ENCODE measurements at places on chromosomes 5 and 9. TPM values are rescaled to one million over a fixed set of nuclear protein-coding genes. Genes with fewer than 3 reads are reported as not detected.

GRCh38 chr9:90891308-90892040 is 89.9 kb downstream of the SYK start:
- DNase-seq = no peak

GRCh38 chr9:12666813-12667212 is 26.4 kb upstream of the TYRP1 start:
- DNase-seq = no peak

GRCh38 chr9:34984049-34984448 is 5.5 kb upstream of the DNAJB5 start:
- DNase-seq = no peak

DNA sequence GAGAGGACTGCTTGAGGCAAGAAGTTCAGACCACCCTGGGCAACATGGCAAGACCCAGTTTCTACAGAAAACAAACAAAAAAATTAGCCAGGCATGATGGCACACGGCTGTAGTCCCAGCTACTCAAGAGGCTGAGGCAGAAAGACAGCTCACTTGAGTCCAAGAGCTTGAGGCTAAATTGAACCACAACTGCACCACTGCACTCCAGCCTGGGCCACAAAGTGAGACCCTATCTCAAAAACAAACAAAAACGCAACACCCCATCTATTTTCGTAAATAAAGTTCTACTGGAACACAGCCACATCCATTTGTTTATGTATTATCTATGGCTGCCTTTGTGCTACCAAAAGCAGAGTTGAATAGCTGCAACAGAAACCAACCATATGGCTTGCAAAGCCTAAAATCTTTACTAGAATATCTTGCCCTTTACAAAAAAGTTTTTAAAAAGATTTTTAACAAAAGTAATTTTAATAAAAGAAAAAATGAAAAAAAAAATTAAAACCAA is 67.5 kb downstream of the SETX start:
- DNase-seq = no peak

DNA sequence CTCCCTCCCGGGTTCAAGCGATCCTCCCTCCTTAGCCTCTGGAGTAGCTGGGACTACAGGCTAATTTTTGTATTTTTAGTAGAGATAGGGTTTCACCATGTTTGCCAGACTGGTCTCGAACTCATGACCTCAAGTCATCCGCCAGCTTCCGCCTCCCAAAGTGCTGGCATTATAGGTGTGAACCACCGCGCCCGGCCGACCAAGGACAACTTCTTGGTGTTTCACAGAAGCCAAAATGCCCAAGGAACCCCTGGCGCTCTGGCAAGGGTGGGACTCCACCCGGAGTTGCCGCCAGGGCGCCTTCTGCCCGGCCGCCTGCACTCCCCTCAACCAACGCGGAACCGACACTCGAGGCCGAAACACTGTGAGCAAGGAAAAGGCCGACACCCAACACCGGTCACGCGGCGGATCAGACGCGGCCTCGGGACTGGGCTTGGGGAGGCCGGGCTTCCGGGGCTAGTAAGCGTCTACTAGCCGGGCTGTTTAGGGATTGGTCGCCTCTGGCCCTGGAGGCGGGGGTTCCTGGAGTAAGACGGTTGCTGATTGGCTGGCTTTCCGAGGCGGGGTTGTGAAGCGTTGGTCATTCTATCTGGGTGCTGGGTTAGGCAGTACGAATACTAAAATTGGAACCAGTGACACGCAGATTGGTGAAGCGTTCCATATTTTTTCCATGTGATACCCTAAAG is 7.7 kb upstream of the CFAP157 start:
- DNase-seq = peak; percentile 98

DNA sequence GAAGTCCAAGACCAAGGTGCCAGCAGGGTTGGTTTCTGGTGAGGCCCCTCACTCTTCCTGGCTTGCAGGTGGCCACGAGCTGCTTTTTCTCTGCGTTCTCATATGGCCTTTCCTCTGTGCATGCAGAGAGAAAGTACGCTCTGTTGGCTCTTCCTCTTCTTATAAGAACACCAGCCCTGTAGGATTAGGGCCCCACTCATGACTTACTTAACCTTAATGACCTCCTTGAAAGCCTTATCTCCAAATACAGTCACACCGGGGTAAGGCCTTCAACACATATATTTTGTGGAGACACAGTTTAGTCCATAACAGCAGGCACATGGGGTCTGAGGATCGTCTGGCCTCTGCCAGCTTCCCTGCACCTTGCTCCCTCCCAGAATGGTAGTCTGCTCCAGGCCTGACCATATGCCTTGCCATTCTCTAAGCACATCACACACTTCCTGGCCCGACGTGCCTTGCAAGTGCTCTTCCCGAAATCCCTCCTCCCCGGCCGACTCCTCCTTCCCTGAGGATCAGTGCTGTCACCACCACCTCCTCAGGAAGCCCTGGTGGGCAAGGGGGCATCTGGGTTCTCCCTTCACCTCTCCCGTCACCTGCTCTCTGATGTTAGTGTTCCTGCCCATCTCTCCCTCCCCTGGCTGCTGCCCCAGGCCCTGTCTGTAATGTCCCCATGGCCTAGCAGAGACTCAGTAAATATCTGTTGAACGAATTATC is 200.7 kb downstream of the AOPEP start:
- peak; percentile 63 for DNase-seq

DNA sequence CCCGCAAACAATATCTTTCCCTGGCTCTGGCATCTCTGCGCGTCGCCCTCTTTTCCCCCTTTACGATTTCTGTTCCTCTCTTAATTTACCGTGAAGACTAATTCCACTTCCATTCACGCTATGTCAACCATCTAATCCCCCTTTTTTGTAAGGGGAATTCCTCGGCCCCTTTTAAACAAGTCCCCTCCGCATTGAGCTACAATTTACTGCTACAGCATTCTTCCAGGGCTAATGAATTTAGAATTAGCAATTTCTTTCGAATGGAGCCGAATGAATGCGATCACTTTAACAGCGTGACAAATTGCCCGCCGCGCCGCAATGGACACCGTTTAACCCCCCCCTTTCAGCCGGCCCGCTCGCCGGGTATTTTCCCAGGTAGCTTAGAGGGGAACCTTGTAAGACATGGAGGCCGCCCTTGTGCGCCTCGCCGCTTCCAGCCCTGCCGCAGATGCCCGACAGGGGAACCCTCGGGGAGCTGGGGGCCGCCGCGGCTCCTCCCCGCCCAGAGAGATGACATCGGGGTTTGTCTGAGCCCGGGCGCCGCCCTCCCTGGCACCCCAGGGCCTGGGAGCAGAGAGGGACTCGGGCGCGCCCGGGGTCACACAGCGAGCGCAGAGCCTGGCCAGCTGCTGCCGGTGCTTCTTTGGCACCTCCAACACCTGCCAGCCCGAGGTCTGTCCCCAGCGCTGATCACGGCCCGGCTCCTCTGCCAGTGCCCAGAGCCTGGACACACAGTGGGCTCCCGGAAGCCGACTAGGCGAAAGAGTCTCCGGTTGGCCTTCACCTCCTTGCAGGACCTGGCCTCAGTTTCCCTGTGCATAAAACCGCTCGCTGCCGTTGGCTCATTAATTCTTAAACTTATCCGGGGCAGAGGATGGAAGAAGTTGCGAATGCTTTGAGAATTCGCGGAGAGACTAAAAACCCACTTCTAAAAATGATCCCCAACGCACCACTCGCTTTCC is 1.3 kb downstream of the PRDM12 start:
- peak; percentile 54 for DNase-seq

DNA sequence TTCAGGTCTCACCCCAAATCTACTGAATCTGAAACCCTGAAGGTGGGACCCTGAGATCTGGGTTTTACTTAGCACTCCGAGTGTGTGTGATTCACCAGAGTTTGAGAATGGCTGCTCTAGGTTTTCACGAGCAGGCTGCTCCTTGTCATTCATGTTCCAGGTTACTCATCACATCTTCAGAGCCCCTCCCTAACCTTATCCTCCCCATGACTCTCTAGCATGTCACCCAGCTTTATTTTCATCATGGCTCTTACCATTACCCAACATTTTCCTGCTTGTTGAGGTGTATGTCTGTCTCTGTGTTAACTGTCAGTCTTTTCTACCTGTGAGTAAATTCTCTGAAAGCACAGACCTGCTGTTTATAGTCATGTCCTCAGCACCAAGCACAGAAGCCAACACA is 319.2 kb downstream of the NSG2 start:
- DNase-seq = no peak

- no peak for DNase-seq
These were observed 71.0 kb downstream of the BRINP1 start for GRCh38 chr9:119298076-119298853.

DNA sequence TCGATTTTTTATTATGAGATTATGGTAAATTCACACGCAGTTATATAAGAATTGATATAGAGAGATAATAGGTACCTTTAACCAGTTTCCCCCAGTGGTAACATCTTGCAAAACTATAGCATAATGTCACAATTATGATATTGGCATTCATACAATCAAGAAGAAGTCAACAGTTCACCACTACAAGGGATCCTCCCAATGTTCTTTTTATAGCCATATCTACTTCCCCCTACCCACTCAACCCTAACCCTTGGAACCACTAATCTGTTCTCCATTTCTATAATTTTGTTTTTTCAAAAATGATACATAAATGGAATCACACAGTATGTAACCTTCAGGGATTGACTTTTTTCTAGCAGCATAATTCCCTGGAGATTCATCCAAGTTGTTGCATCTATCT is 9.8 kb downstream of the ACTL7B start:
- no peak for DNase-seq

GRCh38 chr5:67983251-67984110 is 232.1 kb upstream of the PIK3R1 start:
- DNase-seq = no peak

GRCh38 chr5:155631116-155631515 is 617.6 kb downstream of the KIF4B start:
- no peak for DNase-seq

GPR150 gene
- polyA plus RNA-seq = 0.06 TPM

CCDC183 gene
- polyA plus RNA-seq = 5.3 TPM

ZNG1E gene
- 33.5 TPM for polyA plus RNA-seq

SLC36A3 gene
- polyA plus RNA-seq = not detected

OTP gene
- not detected for polyA plus RNA-seq

SLC46A2 gene
- not detected for polyA plus RNA-seq

SLC25A2 gene
- polyA plus RNA-seq = not detected

PHAX gene
- polyA plus RNA-seq = 27.4 TPM

TOR2A gene
- 17.2 TPM for polyA plus RNA-seq
